Stimulated activated CD8-positive, alpha-beta memory T cell treated with anti-CD3 and anti-CD28 coated beads, Interleukin-7, amount 100 ng/mL, for 1 hour (primary cell): ENCODE measurements at places on chromosomes 5 and 9.

GRCh38 chr5:173229382-173229959 is 5.5 kb downstream of the NKX2-5 start:
- no peak for DNase-seq

GRCh38 chr5:6046296-6046967 is 331.9 kb downstream of the MED10 start:
- no peak for DNase-seq

DNA sequence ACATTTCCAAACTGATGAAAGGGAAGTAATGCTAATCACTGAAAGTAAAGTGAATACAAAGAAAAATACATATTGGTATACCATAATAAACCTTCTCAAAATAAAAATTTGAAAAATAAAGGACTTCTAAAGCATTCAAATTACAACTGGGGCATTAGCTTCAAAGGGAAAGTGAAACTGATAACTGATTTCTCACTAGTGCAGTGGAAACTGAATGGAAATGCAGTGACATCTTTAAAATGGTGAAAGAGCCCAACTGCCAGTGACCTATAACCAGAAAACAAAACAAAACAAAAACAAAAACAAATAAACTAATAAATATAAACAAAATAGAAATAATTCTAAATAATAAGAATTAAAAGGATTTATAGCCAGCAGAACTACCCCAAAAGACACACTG is 297.5 kb upstream of the GRIN3A start:
- DNase-seq, result no peak

GRCh38 chr9:116096853-116097252 is 56.7 kb upstream of the PAPPA start:
- no peak for DNase-seq

GRCh38 chr9:7489036-7489435 is 310.5 kb downstream of the DMAC1 start:
- no peak for DNase-seq
